Ecto neural progenitor cell (in vitro differentiated cells): ENCODE measurements at places on chromosomes 2 and 18.

DNA sequence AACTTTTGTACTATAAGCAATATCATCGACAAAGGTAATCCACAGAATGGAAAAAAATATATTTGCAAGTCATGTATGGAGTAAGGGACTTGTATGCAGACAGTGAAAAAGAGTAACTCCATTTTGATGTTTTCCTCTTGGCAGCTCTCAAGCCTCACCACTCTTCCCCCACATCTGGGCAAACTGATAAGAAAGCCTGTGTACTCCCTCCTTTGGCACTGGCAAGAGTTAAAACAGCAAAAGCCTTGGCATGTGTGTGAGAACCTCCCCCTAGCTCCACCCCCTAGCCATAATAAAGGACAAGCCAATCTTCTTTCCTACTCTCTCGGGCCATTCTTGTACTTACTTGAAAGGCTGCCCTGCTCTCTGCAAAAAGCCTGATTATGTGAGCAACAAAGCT, 335.2 kb downstream of the LRATD1 start:
- DNase-seq, result no peak

GRCh38 chr2:86028766-86029381, 76.8 kb downstream of the POLR1A start:
- no peak for DNase-seq

DNA sequence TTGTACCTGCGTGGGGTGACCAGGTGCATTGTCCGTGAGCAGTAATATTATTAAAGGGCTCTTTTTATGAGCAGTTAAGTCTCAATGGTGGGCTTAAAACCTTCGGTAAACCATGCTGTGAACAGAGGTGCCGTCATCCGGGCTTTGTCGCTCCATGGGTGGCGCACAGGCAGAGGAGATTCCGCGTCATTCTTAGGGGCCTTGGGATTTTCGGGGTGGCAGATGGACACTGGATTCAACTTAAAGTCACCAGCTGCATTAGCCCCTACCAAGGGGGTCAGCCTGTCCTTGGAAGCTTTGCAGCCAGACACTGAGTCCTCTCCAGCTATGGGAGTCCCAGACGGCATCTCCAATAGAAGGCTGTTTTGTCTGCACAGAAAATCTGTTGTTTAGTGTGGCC, 107.7 kb downstream of the NFATC1 start:
- DNase-seq, result no peak

DNA sequence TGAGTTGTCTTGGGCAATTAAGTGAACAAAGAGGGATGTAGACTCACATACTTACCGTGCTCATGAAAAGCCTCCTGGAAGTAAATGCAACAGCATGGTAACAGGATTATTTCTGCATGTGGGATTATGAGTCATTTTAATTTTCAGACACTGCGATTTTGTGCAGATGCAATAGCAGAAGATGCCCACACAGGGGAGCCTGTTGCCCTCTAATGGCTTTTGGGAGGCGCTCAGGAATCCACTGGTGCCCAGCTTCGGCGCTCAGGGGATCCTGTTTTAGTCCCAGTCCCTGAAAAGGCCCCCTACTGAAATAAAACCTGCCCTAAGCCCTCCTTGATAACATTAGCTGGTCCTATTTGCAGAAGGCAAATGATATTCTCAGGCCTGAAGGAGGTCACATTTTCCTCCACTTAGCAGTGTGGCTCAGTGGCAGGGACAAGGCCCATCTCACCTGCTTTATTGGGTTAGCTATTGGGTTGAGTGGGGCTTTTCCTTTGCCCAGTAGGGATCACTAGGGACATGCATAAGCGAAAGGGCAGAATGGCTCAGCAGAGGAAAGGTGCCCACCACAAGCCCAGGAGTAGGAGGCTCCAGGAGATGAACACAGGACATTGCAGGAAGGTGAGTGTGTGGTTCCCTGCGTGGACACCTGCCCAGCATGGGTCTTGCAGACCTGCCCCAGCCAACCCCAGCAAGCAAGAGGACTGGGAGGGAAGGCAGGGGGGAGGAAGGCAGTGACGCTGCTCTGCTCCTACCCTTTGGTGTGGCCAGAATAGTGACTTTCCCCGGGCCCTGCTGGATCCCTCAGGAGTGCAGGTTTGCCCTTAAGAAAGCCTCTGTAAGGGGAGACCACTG, 26.5 kb upstream of the KCNS3 start:
- DNase-seq, result peak; percentile 71

DNA sequence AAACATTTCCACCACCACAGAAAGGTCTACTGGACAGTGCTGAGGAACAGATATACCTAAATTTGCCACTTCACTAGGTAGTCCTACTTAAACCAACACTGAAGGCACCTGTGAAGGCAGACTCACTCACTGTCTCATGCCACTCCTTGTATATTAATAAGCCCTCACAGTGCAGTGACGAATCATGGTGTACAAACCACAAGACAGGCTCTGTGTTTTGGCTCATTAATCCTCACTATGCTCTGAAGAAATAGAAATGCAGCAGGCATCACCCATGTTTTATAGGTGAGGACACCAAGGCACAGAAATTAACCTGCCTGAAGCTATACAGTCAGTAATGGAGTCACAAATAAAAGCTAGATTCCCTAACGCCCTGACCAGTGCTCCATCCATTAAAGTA, 44.3 kb downstream of the BARD1 start:
- no peak for DNase-seq

DNA sequence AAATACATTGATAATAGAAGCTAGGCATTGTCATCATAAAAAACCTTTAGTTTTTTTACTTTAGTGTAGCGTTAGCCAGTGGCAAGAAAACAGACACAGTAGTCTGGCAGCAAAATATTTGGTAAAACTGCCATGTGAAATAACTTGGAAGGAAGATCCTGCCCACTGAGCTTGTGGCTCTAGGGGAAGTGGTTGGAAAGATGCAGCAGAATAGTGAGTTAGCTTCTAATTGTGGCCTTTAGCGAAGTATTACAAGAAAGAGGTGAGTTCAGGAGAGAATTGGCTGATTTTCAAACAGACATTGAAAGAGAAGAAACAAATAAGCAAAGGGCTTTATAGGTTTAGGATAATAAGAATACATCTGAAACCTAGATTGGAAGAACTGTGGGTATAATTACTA, 1887.8 kb upstream of the CELF4 start:
- no peak for DNase-seq

- no peak for DNase-seq
These were observed 45.4 kb upstream of the LRATD1 start for GRCh38 chr2:14587119-14587518.

DNA sequence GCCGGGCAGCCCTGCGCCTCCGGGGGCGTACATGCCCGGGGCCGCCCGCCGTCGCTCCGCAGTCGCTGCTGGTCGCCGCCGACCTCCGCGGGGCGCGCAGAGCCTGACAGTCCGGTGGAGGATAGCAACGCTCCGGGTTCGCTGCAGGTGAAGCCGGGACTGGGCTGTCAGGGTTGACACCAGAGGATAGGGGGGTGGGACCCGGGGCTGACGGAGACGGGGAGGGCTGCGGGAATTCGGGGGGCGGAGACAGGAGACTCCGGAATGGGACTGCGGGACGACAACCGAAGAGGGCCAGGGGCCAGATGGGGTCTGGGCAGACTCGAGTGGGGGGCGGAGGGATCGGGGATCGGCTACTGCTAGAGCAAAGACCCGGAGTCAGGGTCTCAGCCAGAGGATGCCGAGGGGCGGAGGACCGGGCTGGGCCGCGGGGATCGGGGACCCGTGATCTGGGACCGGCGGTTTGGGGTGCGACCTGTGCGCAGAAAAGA, 403 bp downstream of the TMEM127 start:
- no peak for DNase-seq

DNA sequence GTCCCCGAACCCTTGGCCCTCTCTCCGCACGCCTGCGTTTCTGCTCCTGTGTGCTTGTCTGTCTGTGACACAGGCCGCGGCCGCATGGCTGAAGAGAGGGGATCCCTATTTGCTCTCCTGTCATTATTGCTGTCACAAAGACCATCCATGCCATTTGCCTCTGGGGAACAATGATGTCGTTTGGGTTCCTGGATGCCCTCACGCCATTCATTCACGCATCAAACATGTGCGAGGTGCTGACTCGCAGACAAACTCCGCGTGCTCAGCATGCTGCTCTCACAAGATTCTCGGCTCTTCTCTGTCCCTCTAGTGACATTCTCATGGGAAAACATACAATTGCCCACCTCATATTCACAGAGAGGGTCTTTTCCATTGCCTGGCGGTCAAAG, 67.8 kb downstream of the ASB1 start:
- peak; percentile 32 for DNase-seq
